ENCODE measurements at places on chromosomes 3 and 15.

GRCh38 chr15:28933710-28934445 lies 48.1 kb downstream of the APBA2 start:
- DNase-seq: no peak

- DNase-seq: no peak
Observed at GRCh38 chr3:107661447-107662123, 138.8 kb downstream of the BBX start.

- no peak for DNase-seq
Observed at GRCh38 chr15:99477791-99478471, 87.9 kb upstream of the MEF2A start.

DNA sequence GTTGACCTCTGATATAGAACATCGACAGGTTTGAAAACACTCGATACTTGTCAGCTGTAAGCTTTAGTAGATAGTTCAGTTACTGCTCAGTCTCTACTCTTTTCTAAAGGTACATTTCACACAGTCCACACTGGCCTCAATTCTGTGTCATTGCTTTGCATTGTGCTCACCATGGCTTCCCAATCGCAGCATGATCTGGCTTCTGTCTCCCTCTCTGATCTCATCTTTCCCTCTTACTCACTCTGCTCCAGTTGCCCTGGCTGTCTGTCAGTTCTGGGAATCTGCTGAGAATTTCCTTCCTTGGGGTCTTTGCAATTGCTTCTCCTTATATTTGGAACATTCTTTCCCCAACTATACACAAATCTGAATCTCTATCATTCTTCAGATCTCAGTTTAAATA lies 80.6 kb downstream of the GTF2E1 start:
- no peak for DNase-seq

DNA sequence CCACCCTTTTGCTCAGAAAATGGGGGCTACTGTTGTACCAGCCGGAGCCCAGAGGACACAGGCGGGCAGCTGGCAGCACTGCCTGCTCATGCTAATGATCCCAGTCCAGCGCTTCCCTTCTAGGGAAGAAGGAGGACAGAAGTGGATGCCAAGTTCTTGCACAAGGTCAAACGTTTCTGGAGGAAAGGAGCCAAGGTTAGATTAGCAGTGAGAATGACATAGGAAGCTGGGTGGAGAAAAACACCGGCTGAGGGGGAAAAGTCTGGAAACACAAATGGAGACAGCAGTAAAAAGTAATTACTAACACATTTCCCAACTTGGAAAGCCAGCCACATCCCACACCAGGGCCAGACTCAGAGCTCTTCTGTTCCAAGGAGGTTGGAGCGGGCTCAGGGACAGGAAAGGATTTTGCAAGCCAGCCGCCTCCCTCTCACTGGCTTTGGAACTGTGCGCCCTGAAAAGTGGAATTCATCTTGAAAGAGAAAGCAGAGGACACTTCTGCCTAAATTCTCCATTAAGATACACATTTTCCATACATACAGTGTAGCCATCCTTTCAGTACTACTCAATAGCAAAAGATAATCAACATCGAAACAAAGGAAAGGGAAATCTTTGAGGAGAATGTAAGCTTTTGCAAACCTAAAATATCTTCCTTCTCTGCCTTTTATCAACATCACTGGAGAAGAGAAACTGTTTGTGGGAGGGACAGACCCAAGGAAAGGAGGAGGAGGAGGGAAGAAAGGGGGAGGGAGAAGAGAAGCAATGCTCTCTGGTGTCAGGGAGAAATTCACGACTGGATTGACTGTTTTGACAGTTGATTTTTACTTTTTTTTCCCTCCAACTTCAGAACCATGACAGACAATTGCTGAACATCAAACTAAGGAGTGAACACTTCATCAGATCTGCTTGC lies 133.6 kb downstream of the CD47 start:
- DNase-seq: no peak

DNA sequence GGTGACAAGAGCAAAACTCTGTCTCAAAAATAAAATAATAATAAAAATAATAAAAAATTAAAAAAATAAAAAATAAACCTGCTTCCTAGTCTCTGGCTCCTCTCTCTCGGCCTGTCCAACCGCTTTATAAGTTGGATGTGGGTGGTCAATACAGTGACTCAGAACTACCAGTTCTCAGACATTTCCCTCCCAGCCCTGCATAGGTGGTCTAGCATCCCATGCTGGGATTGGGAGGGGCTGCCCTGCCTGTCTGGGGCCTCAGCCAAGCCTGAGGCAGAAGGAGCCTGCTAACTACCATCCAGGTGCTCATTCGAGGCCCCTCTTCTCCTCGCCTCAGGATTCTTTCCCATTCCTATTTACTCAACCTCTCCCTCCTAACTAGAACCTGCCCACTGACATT lies 33.3 kb upstream of the BLM start:
- DNase-seq: no peak

DNA sequence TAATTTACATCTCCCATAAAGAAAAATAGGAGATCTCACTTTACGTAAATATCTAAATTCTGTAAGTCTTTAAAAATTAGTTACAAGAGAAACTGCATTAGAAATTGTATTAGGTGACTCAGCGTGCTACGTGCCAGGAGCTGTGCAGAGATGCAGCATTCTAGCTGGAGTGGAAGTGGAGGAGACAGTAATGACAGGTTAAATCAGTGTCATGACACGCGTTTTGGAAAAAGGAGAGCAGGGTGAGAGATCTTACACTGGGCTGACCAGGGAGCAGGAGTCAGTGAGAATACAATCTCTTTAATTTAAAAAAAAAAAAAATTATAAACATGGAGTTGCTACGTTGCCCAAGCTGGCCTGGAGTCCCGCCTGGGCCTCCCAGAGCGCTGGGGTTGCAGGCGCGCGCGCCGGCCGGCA lies 635 bp downstream of the TUBGCP5 start:
- DNase-seq: no peak

DNA sequence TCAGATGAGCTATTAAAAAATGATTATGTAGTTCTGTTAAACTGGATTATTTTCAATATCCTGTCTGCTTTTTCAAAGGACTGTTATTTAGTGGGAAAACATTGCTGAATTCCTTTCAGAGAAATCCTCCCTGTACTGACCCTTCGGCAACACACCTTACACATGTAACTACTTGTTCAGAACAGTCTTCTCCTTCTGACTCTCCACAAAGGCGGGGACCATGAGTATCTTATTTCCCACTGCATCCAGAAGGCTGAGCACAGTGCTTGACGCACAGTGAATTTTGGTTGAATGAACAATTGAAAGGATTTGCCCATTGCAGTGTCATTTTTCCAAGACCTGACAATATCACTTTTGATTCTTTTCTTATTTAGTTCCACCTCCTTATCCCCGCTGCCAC lies 23.1 kb upstream of the CFAP161 start:
- no peak for DNase-seq

DNA sequence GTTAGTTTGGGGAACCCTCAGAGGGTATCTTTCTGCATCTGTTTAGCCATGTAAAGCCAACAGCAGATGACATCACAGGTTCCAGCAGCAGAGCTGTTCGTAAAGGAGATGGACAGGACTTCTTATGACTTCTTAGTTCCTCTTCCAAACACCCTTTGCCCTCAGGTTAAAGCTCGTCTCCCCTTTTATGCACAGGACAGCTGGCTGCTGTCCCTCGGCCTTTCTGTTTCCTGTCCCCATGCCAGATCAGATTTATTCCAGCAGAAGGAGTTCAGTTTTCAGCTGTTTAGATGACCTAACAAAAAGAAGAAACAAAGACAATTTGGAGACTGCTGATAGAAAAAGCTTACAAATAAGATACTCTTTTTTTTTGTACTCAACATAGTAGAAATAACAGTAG lies 45.1 kb downstream of the SEC22A start:
- no peak for DNase-seq

- DNase-seq: no peak
Observed at GRCh38 chr15:70530017-70530499, 233.3 kb downstream of the UACA start.

DNA sequence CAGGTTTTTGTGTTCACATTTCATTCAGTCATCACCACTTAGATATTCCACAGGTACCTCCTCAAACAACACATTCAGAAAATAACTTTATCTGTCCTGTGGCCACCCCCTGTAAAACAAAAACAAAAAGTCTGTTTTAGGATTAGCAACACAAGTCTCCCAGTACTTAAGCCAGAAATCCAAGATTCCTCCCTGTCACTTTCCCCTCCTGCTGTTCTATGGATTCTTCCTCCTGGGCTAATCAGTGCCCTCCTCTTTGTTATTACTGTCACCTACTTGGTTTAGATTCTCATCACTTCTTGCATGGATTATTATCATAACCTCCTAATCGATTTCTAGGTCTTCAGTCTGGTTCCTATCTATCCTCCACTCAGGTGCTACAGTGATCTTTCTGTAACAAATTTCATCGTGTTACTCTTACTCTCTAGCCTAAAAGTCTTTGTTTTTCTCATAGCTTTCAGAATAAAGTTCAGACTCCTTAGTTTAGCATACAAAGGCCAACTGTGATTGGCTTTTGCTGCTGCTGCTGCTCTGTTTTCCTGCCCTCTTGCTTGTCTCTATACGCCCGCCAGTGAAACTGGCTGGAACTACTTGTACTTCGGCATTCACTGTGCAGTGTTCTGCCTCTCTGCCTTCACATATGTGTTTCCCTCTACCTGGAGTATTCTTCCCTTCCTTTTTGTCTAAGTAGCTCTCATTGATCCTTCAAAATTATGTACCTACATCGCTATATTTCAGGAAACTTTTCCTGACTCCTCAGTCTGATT lies 32.2 kb downstream of the PPP2R3A start:
- no peak for DNase-seq

DNA sequence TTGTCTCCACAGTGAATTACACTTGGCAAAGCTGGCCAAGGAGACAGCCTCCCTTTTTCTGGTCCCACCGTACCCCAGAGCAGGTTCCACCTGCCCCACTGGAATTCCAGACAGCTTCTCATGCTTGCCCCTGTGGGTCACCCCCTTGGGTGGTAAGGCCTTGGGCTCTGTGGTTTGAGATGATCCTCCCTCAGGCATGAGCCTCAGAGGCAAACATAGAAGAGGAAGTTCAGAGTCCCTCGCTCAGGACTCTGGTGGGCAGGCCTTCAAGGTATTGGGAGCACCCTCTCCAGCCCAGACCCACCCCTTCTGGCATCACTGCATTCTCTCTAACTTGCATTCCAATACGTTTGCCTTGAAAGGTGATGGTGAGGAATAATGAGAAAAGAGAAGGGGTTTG lies 17.6 kb upstream of the UBA7 start:
- DNase-seq: no peak

DNA sequence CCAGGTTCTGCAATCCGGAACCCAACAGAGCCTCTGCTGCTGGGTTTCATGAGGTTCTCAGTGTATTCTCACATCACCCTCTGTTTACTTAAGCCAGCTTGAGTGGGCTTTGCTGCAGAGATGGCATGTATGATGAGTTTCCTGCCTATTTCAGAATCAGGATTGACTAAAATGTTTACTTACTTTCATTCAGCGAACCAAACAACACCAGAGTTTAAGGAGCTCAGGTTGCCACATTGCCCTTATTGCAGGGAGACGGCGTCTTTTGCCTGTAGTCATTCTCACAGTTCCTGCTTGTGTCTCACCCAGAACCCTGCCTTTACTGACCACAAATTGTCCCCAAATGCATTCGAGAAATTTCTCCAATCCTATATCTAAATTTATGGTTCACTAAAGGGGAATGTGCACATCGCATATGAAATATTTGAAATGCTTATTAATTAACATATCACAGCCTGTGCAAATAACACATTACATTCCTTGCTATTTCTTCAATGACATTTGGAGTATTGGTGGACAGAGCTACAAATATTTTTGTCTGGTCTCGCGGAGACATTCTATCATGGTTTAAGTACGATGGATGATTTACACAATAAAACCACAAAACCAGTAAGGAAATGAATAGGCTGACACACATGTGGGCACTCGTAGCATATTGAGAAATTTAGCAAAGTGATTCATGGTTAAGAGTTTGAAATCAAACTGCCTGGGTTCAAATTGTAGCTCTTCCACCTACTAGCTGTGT lies 377.2 kb upstream of the CFAP20DC start:
- no peak for DNase-seq

- DNase-seq: no peak
Observed at GRCh38 chr3:9198899-9199335, 50.5 kb downstream of the SRGAP3 start.

DNA sequence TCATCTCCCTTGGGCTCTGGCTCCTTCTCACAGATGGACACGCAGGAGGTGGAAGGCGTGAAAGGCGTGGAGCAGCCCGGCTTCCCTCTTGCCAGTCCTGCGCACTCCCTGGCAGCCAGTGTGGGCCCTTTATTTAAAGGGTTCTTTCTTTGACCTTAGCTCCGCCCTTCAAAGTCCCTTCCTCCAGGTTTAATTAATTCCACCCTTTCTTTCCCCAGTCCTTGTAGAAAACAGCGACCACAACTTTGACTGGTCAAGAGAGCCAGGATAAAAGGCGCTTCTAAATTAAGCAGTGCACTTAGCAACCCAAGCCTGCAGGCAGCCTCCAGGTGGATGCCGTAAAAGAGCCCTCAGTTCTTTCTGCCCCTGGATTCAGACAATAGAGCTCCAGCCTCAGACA lies at the start of gene HDC:
TSS of gene HDC (minus strand) at position 107 of the 400 bp plus-strand sequence. CDS start at position 4, 103 bp downstream.
- no peak for DNase-seq

GRCh38 chr15:37574985-37575384 lies 359.5 kb upstream of the TMCO5A start:
- no peak for DNase-seq

DNA sequence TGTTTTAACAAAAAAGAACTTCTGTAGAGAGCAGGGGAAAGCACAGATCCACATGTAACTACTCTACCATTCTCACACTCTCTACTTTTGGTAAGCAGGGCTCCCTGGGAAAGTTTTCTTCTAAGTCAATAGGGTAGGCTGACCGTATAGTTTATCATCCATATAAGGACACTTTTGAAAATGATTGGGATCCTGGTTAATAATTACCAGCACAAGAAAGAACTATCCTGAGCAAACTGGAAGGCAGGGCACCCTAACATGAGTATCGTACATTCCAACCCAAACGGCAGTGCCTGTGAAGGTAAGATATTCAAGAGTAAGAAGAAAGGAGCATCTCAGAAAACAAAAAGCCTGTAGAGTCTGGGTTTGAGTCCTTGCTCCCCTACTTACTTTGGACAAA lies 22.1 kb downstream of the SUSD5 start:
- DNase-seq: no peak

- DNase-seq: no peak
Observed at GRCh38 chr15:65964792-65965433, 95.6 kb downstream of the RAB11A start.
